Foreskin keratinocyte (primary cell): ENCODE measurements at places on chromosomes 2 and 18. TPM values are rescaled to one million over a fixed set of nuclear protein-coding genes. Genes with fewer than 3 reads are reported as not detected.

Gene CHN1
- 0.42 and 0.75 TPM in 2 replicates for total RNA-seq

Gene PLEKHA3
- 8.2 and 10.5 TPM in 2 replicates for total RNA-seq

Gene CD302
- total RNA-seq, result 1.2 and 1.3 TPM in 2 replicates

Gene ST8SIA3
- not detected in 2 replicates for total RNA-seq
